ENCODE measurements at places on chromosomes 1 and 21.

- no peak for DNase-seq
Measured at GRCh38 chr1:40620586-40621210, 44.8 kb downstream of the RIMS3 start.

DNA sequence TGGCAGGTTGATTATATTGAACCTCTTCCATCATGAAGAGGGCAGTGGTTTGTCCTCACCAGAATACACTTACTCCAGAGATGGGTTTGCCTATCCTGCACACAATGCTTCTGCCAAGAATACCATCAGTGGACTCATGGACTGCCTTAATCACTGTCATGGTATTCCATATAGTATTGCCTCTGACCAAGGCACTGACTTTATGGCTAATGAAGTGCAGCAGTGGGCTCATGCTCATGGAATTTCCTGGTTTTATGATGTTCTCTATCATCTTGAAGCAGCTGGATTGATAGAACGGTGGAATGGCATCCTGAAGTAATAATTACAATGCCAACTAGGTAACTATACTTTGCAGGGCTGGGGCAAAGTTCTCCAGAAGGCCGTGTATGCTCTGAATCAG is 16.6 kb upstream of the GBP6 start:
- no peak for DNase-seq

- DNase-seq: no peak
Measured at GRCh38 chr1:236465231-236465958, 58.4 kb upstream of the LGALS8 start.

GRCh38 chr21:34834290-34834689 is 165.5 kb downstream of the CLIC6 start:
- DNase-seq: no peak
